ENCODE measurements at places on chromosomes 4 and X.

GRCh38 chr4:145816091-145816490, 122.5 kb downstream of the ZNF827 start:
- no peak for DNase-seq

GRCh38 chrX:465418-466215, 78.9 kb upstream of the PPP2R3B start:
- DNase-seq = no peak

GRCh38 chr4:58649226-58649625, 1539.0 kb upstream of the IGFBP7 start:
- DNase-seq = no peak

GRCh38 chrX:10619425-10620046, 849 bp downstream of the MID1 start:
- no peak for DNase-seq

DNA sequence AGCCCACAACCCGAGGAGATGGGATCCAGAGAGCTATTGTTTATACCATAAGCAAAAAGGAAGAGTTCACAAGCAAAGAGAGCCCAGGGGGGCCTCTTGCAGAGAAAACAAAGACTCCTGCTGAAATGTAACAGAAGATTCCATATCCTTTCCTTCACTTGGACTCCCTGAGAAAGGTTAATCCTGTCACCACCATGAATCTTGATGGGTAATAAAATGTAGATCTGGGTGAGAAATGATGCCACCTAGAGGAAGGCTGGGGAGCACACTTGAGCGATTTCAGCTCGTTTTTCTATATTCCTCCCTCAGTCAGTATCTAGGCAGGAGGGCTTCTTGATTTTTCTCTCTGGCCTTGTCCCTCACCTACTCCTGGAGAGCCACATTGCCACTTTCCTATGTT, 10.2 kb upstream of the KCNE5 start:
- no peak for DNase-seq

GRCh38 chr4:26088433-26088928, 174.5 kb downstream of the SMIM20 start:
- DNase-seq = no peak

- DNase-seq = no peak
Observed at GRCh38 chr4:98583265-98583664, 75.1 kb downstream of the TSPAN5 start.

- no peak for DNase-seq
Observed at GRCh38 chr4:152090543-152090942, 329.7 kb upstream of the GATB start.

GRCh38 chrX:16436348-16437188, 213.4 kb upstream of the S100G start:
- no peak for DNase-seq

GRCh38 chrX:11446949-11447348, 153.7 kb downstream of the AMELX start:
- DNase-seq = no peak

- DNase-seq = no peak
Observed at GRCh38 chr4:7904952-7905915, 34.4 kb downstream of the AFAP1 start.

DNA sequence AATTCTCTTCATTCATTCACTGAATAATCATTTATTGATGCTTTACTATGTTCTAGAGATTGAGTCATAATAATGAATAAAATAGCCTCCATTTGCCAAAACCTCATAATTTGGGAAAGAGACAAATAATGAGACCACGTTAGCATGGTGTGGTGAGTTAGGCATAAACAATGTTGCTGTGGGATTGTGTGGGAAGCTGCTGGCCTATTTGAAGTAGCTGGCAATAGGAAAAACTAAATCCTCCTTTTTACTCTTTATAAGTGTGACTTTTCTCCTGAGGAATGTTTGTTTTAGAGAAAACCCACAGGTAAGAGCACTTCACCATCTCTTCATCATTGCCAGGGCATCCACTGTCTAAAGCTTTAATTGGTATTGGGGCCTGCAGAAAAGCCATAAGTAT, 95.3 kb downstream of the AREG start:
- no peak for DNase-seq

DNA sequence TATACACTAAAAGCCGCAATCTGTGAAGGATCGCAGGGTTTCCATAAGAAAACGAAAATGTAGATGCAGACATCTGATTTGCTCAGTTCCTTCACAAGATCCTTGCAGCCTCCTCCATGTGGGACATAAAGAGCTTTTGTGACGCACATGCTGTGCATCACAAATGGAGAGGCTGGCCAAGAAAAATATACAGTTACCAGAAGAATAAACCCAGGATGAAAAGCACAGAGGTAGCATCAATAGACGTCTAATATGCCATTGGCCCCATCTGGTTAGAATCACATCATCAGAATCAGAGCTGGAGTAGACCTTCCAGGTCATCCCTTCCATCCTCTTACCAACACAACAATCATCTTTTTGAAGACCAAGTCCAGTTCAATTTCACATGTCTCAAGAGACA, 517.4 kb downstream of the RAB28 start:
- no peak for DNase-seq

GRCh38 chr4:14667624-14668151, 334.6 kb upstream of the CPEB2 start:
- no peak for DNase-seq

- DNase-seq = no peak
Observed at GRCh38 chr4:155383541-155383940, 6.8 kb upstream of the MAP9 start.

DNA sequence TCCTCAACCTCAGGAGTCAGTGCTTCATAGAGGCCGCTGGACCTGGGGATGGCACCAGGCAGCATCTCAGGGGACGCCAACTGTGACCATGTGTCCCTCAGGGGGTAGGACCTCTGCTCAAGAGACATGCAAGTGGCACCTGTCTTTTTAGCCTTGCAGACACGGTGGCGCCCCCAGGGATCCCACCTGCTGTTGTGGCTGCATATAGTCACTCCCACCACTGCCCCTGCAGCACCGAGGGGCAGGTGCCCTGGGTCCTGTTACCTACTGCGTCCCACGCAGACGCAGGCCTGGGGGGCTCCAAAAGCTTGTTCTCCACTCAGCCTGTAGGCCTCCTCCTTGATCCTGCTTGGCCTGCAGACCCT, 2.5 kb downstream of the MYL5 start:
- DNase-seq = no peak

DNA sequence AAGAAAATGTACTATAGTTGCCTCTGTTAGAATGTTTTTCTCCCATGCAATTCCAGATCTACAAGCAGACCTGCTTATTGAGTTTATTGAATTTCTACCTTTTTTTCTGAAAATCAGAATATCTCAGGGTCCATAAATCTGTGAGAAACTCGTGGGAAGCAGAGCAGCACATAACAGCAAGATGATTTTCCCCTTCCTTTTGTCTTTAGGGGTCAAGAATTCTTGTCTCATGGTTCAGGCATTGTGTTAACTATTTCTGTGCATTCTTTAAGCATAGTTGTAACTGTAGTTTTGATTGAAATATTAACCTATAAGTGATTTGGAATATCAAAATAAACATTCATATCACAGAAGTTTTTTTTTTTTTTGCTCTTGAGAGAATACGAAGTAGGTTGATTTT, 11.4 kb downstream of the EDNRA start:
- DNase-seq = no peak

- no peak for DNase-seq
Observed at GRCh38 chrX:23668335-23668734, 1.0 kb downstream of the PRDX4 start.

DNA sequence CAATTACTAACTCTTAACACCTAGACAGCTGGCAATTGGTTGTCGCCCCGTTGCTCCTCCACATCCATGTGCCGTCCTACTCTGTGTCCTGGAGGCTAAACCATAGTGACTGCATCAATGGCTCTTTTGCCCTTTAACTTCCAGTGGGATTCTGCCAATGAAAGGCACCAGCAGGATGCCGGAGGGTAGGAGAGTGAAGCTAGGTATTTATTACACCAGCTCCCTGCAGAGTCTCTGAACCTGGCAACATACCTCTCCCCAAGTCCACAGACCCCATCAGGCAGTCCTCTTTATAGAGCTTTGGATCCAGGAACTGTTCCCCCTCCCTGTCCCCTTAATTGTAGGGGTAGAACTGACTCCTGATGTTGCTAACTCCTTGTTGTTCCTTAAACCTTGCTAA, 426.8 kb downstream of the HNRNPD start:
- no peak for DNase-seq

- no peak for DNase-seq
Observed at GRCh38 chr4:10083861-10084641, 32.5 kb downstream of the WDR1 start.

DNA sequence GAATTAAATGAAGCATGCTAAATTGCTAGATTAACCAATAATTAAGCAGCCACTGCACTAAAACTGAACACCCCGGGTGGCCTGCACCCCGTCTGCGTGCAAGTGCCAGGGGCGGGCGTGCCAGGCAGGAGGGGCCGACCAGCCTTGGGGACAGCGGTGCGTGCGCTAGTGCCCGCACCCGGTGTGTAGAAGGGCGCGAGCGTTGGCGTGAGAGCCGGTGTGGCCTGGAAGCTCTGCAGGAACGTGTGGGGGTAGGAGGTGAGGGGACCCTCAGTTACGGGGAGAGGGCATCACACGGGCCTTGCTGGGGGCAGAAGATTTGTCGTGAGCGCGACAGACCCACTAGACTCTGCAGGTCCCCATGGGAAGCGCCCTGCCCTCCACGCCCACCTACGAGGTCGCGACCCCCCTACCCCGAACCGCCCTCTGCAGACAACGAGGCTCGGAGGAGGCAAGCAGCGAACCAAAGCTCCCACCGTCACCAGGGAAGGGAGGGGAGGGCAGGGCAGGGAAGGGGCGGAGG, 105.8 kb downstream of the FAM53A start:
- no peak for DNase-seq

DNA sequence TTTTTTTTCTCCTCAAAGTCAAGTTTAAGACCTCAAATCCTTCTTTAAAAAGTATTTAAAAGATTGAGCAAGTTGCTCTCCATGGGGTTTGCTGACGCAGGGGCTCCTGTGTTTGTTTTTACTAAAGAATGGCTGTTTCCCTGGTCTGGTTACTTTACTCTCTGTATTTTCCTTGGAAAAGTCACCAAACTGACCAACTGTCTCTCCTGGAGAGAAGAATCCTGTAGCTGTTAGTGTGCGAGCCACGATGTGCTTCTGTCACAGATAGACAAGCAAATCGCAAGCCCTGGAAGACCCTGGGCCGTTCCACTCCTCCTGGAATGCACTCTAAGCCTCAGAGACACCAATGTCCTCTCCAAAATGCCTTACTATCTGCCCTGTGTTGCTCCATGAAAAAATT, 212.1 kb downstream of the CHIC2 start:
- DNase-seq = no peak

DNA sequence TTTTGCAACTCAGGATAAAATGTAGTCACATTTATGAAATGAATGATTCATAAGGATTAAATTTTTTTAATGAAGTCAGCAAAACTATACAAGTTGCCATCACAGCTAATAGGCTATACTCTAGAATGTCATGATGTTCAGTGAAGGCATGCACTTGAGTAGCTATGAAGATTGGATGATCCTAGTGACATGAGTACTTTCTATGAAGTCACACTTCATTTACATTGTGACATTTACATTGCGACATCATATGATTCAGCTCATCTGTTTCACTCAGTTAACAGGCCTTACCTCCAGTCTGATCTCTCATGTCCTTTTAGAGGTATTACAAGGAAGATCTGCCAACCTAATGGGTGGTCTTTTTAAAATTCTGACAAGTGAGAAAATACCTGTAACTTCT, 82.7 kb upstream of the FGF13 start:
- no peak for DNase-seq

GRCh38 chr4:40523581-40523980, 106.1 kb downstream of the RBM47 start:
- no peak for DNase-seq

GRCh38 chr4:125486351-125486750, 171.6 kb downstream of the FAT4 start:
- no peak for DNase-seq

GRCh38 chr4:108919226-108919893, 156.5 kb upstream of the ETNPPL start:
- no peak for DNase-seq

- no peak for DNase-seq
Observed at GRCh38 chr4:87414816-87415215, 7.6 kb upstream of the NUDT9 start.

- DNase-seq = no peak
Observed at GRCh38 chr4:154435895-154436294, 55.7 kb downstream of the DCHS2 start.

DNA sequence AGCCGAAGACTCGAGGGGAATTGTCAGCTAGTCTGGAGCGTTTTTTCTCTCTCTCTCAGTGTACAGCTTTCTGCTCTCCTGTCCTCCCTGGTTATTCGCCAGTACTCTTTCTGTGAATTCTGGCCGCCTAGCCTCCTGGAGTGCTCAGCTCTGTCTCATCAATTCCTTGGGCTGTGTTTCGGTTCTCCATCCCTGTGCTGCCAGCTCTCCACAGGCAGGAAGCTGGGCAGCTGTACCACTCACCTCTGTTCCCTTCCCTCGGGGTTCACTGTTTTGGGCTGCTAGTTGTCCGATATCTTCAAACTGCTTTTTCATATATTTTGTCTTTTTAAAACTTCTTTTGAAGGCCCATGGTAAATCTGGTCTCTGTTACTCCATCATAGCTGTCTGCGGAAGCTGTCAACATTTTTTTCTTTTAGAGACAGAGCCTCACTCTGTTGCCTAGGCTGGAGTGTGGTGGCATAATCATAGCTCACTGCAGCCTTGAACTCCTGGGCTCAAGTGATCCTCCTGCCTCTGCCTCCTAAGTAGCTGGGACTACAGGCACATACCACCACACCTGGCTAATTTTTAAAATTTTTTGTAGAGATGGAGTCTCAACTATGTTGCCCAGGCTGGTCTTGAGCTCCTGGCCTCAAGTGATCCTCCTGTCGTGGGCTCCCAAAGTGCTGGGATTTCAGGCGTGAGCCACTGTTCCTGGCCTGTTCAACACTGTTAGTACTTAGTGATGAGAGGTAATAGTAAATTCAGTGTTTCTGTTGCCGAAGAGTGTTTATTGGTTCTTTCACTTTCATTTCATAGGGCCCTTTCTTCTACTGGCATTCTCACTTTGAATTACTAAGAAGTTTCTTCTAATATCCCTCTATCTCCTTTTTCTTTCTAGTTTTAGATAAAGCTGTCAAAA, 18.6 kb downstream of the ZCCHC4 start:
- DNase-seq = no peak

DNA sequence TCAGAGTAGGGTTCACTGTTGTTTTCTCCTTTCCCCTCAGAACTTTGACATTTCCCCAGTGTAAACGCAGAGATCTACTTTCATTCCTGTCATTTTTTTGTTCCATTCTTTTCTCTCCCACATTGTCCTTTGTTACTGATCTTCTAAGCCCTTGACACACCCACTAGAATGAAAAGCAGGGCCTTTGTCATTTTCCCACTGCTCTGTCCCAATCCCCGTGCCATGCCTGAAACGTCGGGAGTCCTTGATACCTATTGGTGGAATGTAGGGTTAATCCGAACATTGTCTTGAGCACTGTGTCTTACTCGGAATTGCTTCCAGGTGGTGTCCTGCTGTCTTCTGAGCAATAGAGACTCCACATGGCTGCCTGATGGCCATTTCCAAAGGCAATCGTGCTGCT, 887.1 kb upstream of the FRG1 start:
- no peak for DNase-seq

- no peak for DNase-seq
Observed at GRCh38 chr4:119652998-119653397, 24.4 kb upstream of the PDE5A start.

- no peak for DNase-seq
Observed at GRCh38 chr4:115781528-115782146, 668.2 kb upstream of the NDST4 start.

GRCh38 chrX:16874458-16875095, 4.4 kb upstream of the RBBP7 start:
- no peak for DNase-seq
